AML-193 (cell line): ENCODE measurements at places on chromosomes 12 and 14.

- DNase-seq: no peak
Observed at GRCh38 chr12:5963515-5963914, 18.5 kb upstream of the ANO2 start.

DNA sequence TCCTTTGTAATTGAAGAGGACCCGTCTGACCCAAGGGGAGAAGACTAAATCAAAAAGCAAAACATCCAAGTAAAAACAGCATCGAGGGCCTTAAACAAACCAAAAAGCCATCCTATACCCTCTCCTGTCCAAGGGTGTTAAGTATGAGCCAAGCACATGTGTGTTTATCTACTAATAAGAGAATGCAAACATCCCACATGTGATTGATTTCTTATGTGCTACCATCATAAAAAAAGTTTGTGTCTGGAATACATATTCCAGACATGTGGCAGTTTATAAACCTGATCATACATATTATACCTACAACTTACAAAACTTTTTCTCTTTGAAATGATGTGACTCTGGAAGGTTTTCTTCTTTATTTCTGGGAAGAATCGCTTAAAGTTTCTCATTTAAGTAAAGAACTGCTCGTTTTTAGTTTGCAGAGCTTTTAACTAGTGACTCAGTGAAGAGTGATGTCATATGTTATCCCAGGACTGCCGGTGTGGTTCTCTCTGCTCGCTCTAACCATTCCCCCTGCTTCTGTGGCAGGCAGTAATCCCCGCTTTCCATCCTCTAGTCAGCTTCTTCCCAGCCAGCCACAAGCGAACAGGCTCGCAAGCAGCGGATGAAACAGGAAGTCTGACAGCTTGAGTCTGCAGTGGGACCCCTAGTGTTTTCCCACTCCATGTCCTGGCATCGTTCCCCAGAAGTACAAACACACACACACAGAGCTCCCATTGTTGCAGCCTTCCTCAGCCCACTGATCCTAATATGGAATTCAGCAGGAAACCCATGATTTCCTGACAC is 431 bp upstream of the RHOJ start:
- DNase-seq: no peak

- DNase-seq: no peak
Observed at GRCh38 chr14:70021548-70022220, 142.5 kb downstream of the SMOC1 start.

- no peak for DNase-seq
Observed at GRCh38 chr14:98099527-98099926, 1172.5 kb downstream of the BCL11B start.

GRCh38 chr12:12954356-12954755 is 2.4 kb upstream of the GPRC5D start:
- no peak for DNase-seq

- no peak for DNase-seq
Observed at GRCh38 chr12:108307006-108307405, 32.1 kb downstream of the CMKLR1 start.
